ENCODE measurements at places on chromosomes 2 and 18. TPM values are rescaled to one million over a fixed set of nuclear protein-coding genes. Genes with fewer than 3 reads are reported as not detected.

Gene FAM136A
- total RNA-seq, result 35.0 TPM

Gene DCDC2C
- not detected for total RNA-seq

Gene SIGLEC15
- 0.37 TPM for total RNA-seq

DNA sequence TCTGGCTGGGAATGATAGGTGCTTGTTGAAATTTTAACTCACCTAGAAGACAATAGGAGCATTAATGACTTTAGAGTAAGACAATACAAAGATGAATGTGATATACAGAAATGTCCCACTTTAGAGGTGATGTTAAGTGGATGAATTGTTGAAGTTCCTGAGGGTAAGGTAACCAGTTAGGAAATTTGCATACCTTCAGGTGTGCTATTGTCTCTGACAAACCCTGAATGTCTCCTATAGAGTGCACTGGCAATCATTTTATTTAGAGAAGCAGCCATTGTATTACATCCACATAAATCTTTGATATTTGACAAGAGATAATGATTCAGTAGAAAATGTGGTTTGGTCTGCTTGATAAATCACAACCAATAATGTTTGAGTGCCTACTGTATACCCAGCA is 228.5 kb downstream of the RNF144A start:
- no peak overlapping the region for H3K4me3 ChIP-seq
- no peaks in the 10 kb centered on the region for H3K27me3 ChIP-seq
- H3K4me1 ChIP-seq, result no peaks in the 10 kb centered on the region
- no peak overlapping the region for H3K27ac ChIP-seq
- no peak for DNase-seq
- no peaks in the 10 kb centered on the region for H3K36me3 ChIP-seq

DNA sequence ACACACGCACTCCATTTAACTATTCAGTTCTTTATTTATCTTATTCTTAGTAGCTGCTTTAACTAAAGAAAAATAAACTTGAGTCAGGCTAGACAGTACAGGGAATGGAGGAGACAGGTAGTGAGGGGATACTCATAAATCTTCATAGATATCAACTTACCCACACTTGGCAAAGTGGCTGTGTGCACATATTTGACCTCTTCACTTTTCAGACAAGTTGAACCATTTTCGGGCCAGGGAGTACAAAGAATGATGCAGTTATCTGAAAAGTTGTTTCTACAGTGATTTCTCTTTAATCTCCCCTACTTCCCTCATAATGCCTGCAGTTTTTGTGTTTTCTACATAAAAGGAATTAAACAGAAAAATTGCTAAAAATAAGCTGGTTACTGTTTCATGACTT is 307.5 kb downstream of the GULP1 start:
- peak overlapping the region; percentile 75 for H3K27ac ChIP-seq
- peaks cover 7% of the 10 kb centered on the region for H3K36me3 ChIP-seq
- H3K4me1 ChIP-seq, result peaks cover 52% of the 10 kb centered on the region
- peak overlapping the region; percentile 14 for H3K4me3 ChIP-seq
- no peak for DNase-seq

DNA sequence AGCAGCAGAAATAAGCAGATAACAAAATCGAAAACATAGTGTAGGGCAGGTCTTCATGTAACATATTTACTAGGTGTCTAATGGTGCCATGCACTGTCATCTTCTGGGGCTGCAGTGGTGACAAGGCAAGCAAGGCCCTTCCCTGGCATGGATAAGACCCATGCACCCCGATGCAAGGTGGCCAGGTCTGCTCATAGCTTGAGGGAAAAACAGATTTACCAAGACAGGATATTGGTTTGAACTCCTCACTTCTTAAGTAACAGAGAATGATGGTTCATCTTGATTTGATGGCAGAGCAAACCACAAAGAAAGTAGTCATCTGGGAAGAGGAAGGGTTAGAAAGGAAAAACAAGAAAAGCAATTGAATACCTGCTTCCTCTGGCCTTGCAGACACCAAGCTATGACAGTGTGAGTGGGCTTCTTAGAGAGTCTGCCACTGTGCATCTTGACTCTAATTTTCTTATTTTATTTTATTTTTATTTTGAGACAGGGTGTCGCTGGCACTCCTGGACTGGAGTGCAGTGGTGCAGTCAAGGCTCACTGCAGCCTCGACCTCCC is 35.8 kb upstream of the EML6 start:
- no peak overlapping the region for H3K4me3 ChIP-seq
- H3K27ac ChIP-seq, result no peak overlapping the region
- peaks cover 2% of the 10 kb centered on the region for H3K36me3 ChIP-seq

- no peak for DNase-seq
- no peak overlapping the region for H3K27ac ChIP-seq
- no peaks in the 10 kb centered on the region for H3K36me3 ChIP-seq
- peaks cover 8% of the 10 kb centered on the region for H3K4me1 ChIP-seq
Observed at GRCh38 chr2:230664128-230664527, 48.5 kb upstream of the CAB39 start.

DNA sequence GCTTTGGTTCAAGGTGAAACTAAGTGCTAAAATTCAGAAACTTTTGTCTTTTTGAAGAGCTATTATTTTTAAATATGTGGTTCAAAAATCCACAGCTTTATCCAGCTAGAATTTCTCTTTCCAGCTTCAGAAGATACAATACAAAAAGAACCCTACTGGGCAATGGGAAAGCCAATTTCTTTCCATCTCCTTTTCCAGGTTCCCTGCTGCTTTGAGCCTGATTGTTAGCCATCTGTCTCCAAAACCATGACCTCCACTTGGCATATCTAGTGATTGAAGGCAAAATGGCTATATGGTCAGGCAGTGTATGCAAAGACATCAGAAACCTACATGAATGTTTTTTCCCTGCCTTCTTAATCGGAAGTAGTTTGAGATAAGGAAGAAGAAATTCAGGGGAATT is 134.1 kb downstream of the KCNH7 start:
- H3K27ac ChIP-seq, result no peak overlapping the region
- no peak for DNase-seq
- H3K4me1 ChIP-seq, result peaks cover under 1% of the 10 kb centered on the region
- no peaks in the 10 kb centered on the region for H3K36me3 ChIP-seq
- H3K27me3 ChIP-seq, result peaks cover 7% of the 10 kb centered on the region

GRCh38 chr2:102770506-102770905 is 8.7 kb downstream of the TMEM182 start:
- no peaks in the 10 kb centered on the region for H3K27me3 ChIP-seq
- peaks cover 4% of the 10 kb centered on the region for H3K4me1 ChIP-seq
- H3K36me3 ChIP-seq, result no peaks in the 10 kb centered on the region
- DNase-seq, result no peak
- H3K4me3 ChIP-seq, result no peak overlapping the region

Measured in osteocyte (in vitro differentiated cells).